ENCODE measurements at places on chromosomes 7 and 10.

DNA sequence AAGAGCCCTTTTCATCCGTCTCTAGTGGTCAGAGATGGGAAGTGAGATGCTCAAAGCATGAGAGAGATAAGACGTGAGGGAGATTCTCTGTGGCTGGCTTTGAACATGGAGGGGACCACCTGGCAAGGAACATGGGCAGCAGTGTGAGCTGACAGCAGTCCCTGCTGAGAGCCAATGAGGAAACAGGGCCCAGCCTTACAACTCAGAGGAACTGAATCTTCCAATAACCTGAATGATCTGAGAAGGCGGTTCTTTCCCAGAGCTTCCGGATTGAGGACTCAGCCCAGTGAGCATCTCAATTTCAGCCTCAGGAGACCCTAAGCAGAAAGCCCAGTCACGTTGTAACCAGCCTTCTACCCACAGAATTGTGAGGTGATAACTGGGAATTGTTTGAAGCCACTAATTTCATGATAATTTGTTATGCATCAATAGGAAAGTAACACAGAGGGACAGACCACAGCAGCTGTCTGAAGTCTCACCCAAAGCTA, 33.9 kb upstream of the IKZF1 start:
- DNase-seq: no peak

DNA sequence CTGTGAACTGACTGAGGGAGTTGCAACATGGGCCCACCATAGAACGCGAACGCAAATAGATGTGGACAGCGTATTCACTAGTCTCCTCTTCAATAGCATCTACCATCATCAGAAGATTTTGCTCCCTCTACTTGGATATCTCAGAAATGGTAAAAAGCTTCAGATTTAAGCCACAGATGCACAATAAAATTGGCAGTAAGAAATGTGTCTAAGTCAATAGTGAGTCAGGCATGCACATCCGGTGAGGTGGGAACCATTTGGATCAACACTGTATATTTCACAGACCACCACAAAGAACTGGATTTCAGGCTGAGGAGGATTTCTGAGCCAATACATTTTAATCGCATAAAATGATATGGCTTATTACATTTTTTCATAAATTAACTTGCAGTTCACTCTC, 111.5 kb upstream of the ADAM12 start:
- DNase-seq: no peak

GRCh38 chr7:130733931-130734814, at the start of gene KLF14:
Gene KLF14, minus strand, starts transcription at chr7:130734207. Its CDS starts 174 bp downstream, at chr7:130734033.
- DNase-seq: no peak

- no peak for DNase-seq
Observed at GRCh38 chr7:14734839-14735321, 167.7 kb downstream of the DGKB start.

GRCh38 chr7:103148131-103148993, 537 bp downstream of the NAPEPLD start:
- DNase-seq: no peak

DNA sequence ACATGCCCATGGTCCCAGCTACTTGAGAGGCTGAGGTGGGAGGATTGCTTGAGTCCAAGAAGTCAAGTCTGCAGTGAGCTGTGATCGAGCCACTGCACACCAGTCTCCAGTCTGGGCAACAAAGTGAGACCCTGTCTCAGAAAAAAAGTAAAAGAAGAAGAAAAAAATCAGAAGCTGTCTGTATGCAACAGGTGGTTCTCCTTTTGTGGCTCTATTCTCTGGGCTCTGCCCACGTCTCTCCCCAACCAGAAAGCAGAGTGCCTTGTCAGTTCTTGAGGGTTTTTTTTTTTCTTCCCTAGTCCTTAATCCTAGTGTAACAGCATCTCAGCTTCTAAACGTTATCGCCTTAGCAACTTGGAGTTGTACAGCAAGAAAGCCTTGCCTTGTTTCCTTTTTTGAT, 89.5 kb downstream of the PRKCQ start:
- no peak for DNase-seq

DNA sequence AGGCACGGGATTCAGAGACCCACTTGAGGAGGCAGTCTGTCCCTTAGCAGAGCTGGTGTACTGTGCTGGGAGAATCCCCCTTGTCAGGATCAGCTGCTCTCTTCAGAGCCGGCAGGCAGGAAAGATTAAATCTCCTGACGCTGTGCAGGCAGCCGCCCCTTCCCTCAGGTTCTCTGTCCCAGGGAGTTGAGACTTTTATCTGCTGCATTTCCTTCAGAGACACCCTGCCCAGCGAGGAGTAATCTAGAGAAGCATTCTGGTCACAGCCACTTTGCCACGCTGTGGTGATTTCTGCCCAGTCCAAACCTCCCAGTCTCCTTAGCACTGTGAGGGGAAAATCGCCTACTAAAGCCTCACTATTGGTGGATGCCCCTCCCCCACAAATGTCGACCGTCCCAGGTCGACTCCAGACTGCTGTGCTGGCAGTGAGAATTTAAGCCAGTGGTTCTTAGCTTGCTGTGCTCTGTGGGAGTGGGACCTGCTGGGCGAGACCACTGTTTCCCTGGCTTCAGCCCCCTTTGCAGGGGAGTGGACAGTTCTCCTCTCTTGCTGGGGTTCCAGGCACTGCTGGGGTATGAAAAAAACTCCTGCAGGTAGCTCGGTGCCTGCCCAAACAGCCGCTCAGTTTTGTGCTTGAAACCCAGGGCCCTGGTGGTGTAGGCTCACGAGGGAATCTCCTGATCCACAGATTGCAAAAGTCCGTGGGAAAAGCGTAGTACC, 265.4 kb downstream of the ZWINT start:
- DNase-seq: no peak

- peak; percentile 40 for DNase-seq
Observed at GRCh38 chr10:77391605-77392235, 245.9 kb downstream of the KCNMA1 start.

- no peak for DNase-seq
Observed at GRCh38 chr7:151206914-151207313, 3.4 kb downstream of the H2BK1 start.

- DNase-seq: peak; percentile 94
Observed at GRCh38 chr7:56218510-56218909, 102.3 kb upstream of the NUPR2 start.

GRCh38 chr7:39565538-39565937, 666 bp upstream of the YAE1 start:
- DNase-seq: no peak

DNA sequence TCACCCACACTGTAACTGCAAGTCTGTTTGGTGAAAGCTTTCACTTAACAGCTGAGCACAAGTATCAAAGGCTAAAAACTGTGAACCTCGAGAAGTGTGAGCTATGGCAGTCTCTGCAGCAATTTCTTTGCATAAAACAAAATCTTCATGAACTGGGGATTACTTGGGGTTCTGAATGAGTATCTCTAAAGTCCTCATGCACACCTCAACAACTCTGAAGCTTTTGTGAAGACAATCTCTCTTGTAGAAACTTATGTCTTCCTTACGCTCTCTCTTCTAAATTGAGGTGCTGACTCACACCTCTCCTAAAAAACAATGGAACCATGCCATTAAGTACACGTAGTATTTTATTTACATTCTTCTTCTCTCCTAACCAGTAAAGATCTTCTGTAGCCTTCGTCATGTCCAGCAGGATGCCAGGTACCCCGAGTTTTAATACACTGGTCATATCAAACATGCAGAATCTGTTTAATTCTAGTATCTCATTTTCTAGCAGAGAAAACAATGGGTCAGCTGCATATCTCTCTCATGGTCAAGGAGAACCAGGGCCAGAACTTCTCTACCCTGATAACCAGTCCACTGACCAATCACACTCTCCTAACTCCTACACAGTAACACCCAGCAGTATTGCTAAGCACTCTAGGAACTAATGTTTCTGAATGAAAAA, 76.9 kb downstream of the UBE2H start:
- no peak for DNase-seq

DNA sequence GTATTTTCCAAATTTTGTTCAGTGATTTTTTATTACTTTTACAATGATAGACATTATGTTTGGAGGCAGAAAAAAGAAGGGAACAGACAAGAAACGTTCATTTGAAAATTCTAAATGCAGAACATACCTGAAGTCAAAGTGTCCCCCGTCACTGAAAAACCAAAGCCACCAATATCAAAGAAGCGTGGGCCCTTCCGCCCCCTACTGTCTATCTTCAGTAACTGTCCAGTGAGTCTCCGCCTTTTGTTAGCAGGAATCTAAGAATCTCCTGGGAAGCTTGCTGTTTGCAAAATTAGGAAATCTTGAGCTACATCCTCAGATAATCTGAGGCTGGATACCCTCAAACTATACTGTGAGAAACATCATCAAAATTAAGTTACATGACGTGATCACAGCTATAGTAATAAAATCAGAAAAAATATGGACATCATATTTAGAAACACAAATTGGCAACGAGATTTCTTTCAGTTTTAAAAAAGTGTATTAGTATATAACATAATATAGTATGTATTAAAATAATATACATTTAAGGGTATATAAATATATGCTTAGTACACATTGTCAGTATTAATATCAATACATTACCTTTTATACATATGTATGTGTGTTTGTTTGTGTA, 169.3 kb upstream of the AKR1E2 start:
- peak; percentile 22 for DNase-seq

- no peak for DNase-seq
Observed at GRCh38 chr7:30116771-30117170, 18.0 kb upstream of the MTURN start.

DNA sequence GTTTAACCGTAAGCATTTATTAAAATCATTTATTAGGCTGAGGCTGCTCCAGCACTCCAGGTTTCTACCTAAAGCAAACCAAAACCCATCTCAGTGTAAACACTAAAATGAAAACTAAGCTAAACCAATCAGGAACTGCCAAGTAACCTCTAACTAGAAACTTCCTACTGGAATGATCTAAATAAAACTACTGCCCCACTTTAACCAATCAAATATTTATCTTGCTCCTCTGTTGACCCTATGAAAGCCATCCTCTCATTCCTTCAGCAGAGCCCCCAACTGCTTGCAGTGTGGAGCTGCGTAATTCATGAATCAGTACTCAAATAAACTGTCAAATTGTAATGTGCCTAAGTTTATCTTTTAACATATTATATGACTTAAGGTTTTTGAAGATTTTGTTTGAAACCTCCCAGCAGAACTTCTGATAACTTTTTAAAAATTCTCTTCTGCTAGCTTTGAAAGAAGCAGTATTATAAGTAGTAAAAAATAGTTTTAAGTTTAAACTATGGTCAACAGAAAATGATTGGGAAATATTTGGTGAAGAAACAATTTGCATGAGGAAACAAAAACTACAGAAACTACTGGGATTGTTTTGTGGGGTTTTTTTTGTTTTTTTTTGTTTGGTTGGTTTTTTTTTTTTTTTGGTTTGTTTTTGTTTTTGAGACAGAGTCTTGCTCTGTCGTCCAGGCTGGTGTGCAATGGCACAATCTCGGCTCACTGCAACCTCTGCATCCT, 47.4 kb downstream of the GPR37 start:
- DNase-seq: no peak

- no peak for DNase-seq
Observed at GRCh38 chr10:88687853-88688467, 18.1 kb upstream of the LIPK start.

DNA sequence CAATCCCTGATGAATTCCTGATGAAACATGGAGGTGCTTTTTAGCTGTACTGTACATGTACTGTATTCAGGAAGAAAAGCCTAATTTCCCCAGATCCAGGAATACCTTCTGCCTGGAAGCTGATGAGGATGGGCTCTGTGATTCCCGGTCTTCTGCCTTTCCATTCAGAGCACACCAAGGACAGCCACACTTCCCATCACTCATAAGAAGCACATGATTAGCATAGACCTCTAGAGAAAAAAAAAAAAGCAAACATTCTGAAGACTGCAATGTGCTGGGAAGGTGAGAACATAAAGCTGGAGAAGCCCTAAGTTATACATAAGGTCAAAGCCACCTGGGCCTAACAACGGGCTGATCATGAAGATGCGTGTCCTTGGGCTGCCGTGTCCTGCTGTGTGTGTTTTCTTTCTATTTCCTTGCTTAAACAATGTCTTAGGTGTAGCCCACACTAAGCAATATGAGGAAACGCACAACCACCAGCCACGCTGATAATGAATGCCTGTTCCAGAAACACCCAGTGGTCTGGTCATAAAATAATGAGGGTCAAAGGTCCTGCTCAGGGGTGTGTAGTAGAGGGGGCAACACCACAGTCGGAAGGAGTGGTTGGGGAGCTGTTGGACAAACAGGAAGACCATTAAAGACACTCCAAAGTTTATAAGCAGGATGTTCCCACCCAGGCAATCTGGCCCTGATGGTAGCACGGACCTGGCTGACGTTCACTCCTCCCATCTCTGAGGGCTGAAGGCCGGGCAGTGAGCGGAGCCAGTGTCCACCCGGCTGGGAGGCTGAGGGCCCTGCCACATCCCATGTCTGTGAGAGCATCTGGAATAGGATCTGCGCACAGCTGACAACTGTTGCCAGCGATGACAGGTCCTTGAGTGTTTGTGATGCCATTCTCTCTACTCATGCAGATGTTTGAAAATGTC, 7.9 kb downstream of the PKD1L1 start:
- no peak for DNase-seq

GRCh38 chr7:90180011-90180585, 25.8 kb downstream of the STEAP1 start:
- DNase-seq: no peak

GRCh38 chr7:106178593-106179134, 66.6 kb upstream of the SYPL1 start:
- DNase-seq: peak; percentile 56

GRCh38 chr7:82755705-82756551, 312.4 kb upstream of the CACNA2D1 start:
- DNase-seq: no peak

- DNase-seq: no peak
Observed at GRCh38 chr10:48800007-48800675, 115.5 kb downstream of the WDFY4 start.

DNA sequence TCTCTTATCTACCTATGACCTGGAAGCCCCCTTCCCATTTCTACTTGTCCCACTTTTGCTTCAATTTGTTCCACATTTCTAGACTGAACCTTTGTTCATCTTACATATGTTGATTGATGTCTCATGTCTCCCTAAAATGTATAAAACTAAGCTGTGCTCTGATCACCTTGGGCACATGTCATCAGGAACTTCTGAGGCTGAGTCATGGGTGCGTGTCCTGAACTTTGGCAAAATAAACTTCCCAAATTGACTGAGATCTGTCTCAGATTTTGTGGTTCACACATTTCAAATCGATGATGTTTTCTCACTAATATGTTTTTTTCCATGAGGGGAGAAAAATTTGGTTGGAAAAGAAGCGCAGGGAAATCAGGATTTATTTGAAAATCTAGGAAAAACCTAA, 406.2 kb upstream of the LRRTM3 start:
- no peak for DNase-seq

GRCh38 chr7:27147199-27148030, at the start of gene HOXA6:
Gene HOXA6, minus strand, starts transcription at chr7:27147774. Its CDS starts 25 bp downstream, at chr7:27147749.
- no peak for DNase-seq

DNA sequence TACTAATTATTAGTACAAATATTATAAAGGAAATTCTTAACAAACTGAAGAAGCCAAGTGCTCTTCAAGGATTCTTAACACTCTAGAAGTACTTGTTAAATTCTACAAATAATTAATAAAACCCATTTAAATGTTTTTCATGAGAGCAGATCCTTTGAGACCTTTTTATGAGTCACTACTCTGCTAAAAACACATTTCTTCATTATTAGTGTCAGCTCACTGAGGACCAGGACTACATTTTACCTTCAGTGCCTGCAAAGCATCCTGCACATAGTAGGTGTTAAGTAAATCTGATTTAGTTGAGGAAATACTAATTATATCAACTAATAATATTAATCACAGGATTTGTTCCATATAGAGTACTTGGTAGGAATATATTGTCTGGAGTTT, 273.6 kb downstream of the PHTF2 start:
- no peak for DNase-seq

GRCh38 chr7:55250313-55250712, 114.8 kb upstream of the LANCL2 start:
- peak; percentile 65 for DNase-seq

GRCh38 chr10:3639546-3639945, 145.5 kb downstream of the KLF6 start:
- no peak for DNase-seq
